ENCODE measurements at places on chromosomes 11 and 22. TPM values are rescaled to one million over a fixed set of nuclear protein-coding genes. Genes with fewer than 3 reads are reported as not detected.

Gene CASP5
- total RNA-seq, result 3.3 TPM

Gene CBX7
- 17.1 TPM for total RNA-seq

Gene MIOX
- not detected for total RNA-seq

Gene BAIAP2L2
- total RNA-seq, result 0.34 TPM

DNA sequence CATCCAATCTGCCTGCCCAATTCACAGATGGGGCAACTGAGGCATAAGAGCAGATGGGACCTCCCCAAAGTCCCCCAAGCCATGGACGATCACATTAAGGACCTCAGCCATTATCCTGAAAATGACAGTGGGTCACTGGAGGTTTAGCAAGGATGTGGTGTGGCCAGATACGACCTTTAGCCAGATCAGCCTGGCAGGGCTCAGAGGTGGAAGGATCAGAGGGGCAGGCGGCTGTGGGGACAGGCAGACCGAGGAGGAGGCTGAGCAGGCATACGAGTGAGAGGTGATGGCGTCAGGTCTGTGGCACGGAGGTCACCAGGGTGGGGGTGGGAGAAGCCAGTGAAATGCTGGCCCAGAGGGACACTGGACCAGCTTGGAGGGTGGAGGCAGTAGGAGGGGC lies 14.1 kb upstream of the TMPRSS6 start:
- DNase-seq, result no peak

DNA sequence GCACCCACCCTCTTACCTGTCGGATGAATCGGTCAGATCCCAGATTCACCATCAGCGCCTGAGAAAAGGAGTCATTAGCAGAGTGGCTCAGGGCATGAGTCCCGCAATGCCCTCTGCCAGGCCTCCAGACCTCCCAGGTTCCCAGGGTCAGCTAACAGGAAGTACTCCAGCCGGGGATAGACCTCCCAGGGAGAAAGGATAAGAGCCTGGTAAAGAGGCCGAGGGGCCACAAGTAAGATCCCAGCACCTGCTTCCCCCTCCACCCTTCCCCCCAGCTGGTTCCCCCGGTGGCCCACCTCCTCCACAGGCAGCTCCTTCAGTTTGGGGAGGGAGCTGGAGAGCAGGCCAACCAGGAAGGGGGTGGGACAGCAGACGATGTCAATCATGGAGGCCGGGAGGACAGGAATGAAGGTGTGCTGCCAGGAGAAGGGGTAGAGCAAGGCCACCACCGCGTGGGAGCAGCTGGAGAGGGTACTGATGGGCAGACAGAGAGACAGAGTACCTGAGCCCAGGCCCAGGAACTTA lies 16.4 kb downstream of the RPL27A start:
- DNase-seq, result peak; percentile 22

All from left lung (tissue), 14 donors.